ENCODE measurements at places on chromosomes 3 and 15.
A peak's percentile ranks its signal among the peaks of the same experiment; 100 is the strongest.

DNA sequence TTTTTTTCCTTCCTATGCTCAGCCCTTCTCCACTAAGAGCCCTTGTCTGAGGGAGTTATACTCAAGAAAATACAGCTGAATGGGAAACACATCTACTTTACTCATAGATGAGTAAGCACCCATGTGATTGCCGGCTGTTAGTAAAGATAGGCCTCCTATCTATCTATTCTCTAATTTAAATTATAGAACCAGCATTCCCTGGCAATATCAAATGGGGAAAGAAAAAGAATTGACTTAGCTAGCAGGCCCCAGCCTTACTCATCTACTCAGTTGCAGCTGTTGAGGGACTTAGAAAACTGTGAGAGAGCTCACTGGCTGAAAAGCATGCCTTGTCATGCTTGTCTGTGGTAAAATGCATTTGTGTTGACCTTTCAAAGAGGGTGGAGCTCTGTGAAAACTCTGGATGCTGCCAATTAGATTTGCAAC is 116.9 kb upstream of the LRRFIP2 start:
- no peak for DNase-seq

- DNase-seq, result no peak
Observed at GRCh38 chr3:62266668-62267283, 106.6 kb downstream of the FEZF2 start.

DNA sequence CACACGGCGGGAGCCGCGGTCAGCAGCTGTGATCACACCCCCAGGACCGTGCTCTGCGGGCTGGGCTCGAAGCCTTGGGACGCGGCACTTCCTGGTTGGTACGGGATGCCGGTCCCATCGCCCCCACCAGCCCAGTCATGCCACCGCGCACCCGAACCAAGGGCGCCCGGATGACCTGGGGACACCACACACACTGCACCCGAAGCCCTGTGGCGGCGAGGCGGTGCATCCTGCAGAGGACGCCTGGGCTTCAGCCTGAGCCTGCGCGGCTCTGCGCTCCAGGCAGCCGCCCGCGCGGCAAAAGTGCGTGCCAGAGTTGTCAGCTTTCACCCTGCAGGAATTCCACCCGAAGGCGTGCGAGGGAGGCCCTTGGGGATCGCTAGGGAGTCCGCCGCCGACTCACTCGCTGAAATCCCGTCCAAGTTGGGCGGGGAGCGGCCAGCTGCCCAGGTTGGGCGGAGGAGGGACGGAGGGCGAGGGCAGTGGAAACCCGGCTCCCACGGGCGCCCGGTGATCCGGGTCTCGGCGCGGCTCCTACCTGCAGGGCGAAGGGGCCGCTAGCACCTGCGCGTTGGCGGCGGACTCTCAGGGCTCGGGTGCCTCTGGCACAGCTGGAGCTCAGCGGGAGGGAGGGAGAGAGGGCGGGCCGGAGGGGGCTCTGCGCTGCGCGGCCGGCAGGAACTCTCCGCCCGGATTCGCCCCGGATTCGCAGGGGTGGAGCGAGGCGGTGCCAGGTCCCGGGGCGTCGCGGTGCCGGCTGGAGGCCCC is at the start of gene PLD1:
Gene PLD1 (minus strand): TSS at position 623 of the 768 bp plus-strand sequence. CDS start 72,432 bp downstream, outside the sequence.
- peak; percentile 10 for DNase-seq

DNA sequence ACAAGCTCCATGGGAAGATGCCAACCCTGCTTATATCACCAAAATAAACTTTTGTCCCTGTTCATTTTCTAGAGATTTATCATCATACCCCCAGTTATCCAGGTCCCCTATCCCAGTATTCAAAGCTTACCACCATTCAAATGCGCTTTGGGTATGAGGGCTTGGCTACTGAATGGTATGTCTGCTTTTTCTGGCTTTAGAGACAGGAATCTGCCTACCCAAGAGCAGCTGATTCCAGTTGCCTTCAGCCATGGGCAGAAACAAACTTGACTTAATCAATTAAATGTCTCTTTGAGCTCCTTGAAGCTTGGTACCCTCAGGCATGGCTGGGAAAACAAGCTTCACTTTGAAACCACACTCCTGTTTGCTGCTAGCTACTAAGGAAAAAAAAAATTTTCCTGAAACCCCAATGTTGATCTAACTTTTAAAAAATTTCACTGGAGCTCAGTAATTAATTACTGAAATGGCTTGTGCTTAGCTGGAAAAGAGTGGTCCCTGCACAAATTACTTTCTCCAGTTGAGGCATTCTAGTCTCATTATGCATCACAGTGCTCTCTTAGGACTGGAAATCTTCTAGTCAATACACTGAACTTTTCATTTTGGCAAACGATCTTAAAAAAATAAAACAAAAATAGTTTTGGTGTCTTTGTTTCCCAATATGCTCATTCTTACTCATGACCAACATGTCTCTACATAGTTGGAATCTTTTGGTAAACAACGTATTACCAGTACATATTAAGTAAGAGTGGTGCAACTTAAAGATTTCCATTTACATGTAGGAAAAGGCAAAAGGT is 242.8 kb downstream of the DTWD1 start:
- DNase-seq, result no peak

GRCh38 chr15:63004211-63004610 is 38.3 kb upstream of the TPM1 start:
- no peak for DNase-seq

- DNase-seq, result no peak
Observed at GRCh38 chr15:73930371-73930770, 4.1 kb downstream of the LOXL1 start.

DNA sequence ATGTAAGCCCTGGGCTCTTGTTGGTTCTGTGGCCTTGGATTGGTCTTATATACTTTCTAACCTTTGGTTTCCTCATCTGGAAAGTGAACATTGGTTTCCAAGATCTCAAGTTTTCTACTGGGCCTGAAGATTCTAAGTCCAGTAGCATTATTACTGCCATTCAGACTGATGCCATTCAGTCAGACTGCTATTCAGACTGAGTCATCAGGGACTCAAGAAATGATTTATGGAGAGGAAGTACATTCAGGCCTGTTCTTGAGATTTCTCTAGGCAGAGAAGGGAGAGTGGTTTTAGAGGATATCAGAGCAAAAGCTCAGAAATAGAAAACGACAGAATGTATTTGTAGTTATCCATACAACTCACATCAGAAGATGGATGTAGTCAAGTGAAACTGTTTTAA is 557.2 kb downstream of the NR2F2 start:
- DNase-seq, result no peak

GRCh38 chr3:155153242-155154186 is 73.4 kb downstream of the MME start:
- DNase-seq, result no peak

DNA sequence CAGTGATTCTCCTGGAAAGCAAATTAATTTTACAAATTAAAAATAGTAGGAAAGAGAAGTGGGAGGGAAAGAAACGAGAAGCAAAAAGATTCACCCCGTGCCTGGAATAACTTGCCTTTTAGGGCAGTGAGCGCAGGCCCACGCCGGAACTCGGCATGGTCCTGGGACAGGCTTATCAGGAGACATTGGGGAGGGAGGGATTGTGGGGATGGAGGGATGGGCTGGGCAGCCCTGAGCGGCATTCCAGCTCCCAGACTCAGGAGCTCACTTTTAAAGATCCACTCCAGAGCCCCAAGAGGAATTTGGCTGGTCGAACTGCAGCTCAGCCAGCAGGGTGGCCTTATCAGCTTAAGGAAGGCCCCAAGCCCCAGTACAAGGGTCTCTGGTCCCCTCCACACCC is 117.9 kb downstream of the ADCY5 start:
- no peak for DNase-seq

- no peak for DNase-seq
Observed at GRCh38 chr3:5195605-5196004, 8.1 kb downstream of the EDEM1 start.

DNA sequence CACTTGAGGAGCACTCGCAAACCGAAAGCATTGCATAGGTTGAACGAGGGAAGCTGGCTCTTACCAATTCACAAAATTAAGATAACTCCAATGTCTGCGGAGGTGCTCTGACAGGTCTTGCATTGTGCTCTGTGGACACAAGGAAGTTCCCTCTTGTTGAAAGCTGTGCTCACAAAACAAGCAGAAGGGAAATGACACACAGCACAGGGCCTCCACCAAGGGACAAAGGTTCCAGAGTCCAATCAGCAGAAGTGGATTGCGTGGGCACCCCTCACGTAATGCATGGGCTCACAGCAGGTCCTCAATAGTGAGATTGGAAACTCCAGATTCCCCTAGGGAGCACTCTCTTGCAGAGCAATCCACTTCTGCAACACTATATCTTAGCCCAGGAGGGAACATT is 89.9 kb downstream of the ATP10A start:
- DNase-seq, result no peak

GRCh38 chr15:38565287-38565670 is 665 bp upstream of the RASGRP1 start:
- no peak for DNase-seq

DNA sequence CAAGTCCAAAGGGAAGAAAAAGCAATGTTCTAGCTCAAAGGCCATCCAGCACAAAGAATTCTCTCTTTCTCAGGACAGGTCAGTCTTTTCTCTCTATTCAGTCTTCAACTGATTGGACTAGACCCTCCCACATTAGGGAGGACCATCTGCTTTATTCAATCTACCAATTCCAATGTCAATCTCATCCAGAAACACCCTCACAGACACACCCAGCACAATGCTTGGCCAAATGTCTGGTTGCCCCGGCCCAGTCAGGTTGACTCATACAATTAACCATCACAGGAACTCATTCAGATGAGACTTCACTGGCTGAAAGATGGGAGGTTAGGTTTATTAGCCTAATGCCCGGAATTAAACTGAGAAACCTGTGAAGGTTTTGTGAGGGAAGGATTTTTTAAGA is 32.4 kb downstream of the ACAN start:
- no peak for DNase-seq

- DNase-seq, result no peak
Observed at GRCh38 chr3:190631295-190631694, 117.4 kb downstream of the IL1RAP start.

All from effector memory CD4-positive, alpha-beta T cell (primary cell).